ENCODE measurements at places on chromosomes 1 and 21. TPM values are rescaled to one million over a fixed set of nuclear protein-coding genes. Genes with fewer than 3 reads are reported as not detected.

- no peak for DNase-seq
Observed at GRCh38 chr21:17231771-17232170, 281.1 kb upstream of the CXADR start.

- no peak for DNase-seq
Observed at GRCh38 chr1:156815961-156816422, 656 bp downstream of the SH2D2A start.

Gene HNRNPR
- 114 TPM for total RNA-seq

Gene DDR2
- total RNA-seq: 17.6 TPM

Gene C1orf226
- 4.0 TPM for total RNA-seq

Gene C1orf87
- total RNA-seq: not detected

Measured in dorsolateral prefrontal cortex (tissue), 122 donors.